ENCODE measurements at places on chromosomes 7 and 10. TPM values are rescaled to one million over a fixed set of nuclear protein-coding genes. Genes with fewer than 3 reads are reported as not detected.

GRCh38 chr7:130789436-130789835 lies 55.4 kb upstream of the KLF14 start:
- no peak for DNase-seq

GRCh38 chr7:74012842-74013249 lies 15.1 kb upstream of the ELN start:
- no peak for DNase-seq

DNA sequence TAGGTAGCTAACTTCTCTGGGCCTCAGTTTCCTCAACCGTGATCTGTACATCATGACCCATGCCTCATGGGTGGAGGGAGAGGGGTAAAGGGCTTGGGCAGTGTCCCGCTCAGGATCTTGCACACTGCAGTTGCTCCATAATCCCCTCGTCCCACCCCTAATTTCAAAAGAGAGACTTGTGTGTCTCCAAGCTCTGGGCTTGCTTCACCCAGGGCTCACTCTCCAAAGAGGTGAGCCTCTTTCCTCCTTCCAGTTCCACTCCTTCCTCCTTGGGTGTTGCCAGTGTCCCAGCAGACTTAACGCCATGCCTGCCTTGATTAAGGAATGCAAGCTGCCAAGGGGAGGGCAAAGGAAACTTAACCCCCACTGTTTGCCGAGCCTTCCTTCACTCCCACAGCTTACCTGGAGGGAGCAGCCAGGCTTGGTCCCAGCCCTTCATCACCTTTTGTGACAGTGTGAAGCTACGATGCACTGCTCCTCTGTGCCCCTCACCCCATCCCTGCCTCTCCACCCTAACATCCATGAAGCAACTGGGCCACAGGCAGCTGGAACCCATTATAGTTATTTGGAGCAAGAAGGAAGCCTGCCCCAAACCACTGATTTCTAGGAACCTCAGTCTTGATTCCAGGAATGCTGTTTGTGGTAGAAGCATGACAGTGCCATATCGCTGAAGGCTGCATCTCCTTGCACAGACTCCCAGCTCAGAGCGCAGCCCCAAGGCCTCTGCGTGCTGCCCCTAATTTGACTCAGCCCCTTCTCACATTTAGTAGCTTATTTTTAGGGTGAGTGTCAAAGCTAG lies 363.3 kb downstream of the TNS3 start:
- DNase-seq = no peak

- no peak for DNase-seq
Measured at GRCh38 chr10:16663444-16663843, 141.8 kb upstream of the C1QL3 start.

- DNase-seq = no peak
Measured at GRCh38 chr10:101006593-101007098, 7.0 kb downstream of the LZTS2 start.

GRCh38 chr7:112449353-112449752 lies 907 bp upstream of the IFRD1 start:
- no peak for DNase-seq

GRCh38 chr10:133456041-133456951 lies 2.6 kb downstream of the SCART1 start:
- no peak for DNase-seq

DNA sequence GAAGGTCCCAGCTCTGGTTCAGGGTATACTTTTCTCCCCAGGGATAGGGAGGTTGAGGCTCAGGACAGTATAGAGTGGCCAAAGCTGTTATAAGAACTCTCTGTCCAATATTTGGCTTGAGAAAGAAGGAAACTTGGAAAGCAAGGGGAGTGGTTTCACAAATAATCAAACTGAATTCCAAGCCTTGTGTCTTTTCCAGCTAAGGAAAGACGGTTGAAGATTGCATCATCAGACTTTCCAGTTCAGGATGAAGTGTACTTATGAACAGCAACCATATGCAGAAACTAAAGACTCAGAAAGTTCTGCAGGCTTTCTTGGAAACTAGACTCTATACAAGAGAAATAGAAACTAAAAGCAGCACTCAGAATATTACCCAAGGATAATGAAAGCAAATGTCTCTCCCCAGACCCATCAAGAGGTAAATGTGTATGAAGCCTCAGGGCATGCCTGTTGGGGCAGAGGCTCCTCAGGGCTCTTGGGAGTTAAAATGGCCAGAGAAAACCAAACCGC lies 46.4 kb downstream of the RAMP3 start:
- no peak for DNase-seq

DNA sequence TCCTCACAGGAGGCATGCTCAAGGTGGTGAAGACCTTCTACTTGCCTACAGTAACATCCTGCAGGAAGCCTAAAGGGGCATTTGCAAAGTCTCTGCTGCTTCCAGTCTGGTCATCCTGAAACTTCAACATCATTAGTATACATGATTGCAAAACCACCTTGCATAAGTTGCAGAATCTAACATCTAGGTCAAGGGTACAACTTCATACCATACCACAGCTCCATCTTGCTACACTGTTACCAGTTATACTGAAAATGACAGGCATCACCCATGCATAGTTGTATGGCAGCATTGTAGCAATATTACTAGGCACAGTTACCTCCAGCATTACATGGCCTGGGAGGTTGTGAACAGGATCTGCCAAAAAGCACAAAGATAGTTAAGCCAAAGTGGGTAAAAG lies 13.7 kb upstream of the MACROH2A2 start:
- no peak for DNase-seq

GRCh38 chr10:119723624-119724023 lies 2.2 kb upstream of the INPP5F start:
- no peak for DNase-seq

- DNase-seq = no peak
Measured at GRCh38 chr10:5448333-5449001, 36.1 kb downstream of the NET1 start.

DNA sequence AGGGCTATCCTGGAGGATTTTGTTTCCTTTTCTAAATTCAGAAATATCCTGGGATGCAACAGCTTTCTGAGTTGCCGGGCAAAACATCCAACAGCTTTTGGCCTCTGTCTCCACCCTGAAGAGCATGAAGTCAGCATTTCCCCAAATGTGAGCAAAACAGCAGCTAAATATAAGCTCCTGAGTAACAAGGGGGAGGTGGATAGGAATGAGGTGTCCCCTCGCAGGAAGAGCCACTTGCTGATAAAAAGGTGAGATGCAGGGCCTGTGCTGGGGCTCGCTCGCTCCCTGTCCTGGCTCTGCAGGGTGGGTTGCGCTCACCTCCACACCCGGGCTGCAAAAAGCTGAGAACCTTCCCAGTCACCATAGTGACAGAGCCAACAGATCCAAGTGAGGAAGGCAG lies 264.3 kb downstream of the ZEB1 start:
- DNase-seq = no peak

GRCh38 chr10:3635211-3635671 lies 149.8 kb downstream of the KLF6 start:
- no peak for DNase-seq

GRCh38 chr7:129502708-129503685 lies 666 bp downstream of the SMKR1 start:
- no peak for DNase-seq

GRCh38 chr7:24227068-24227467 lies 56.9 kb upstream of the NPY start:
- DNase-seq = no peak

CCL26 gene
- total RNA-seq = not detected

DNA sequence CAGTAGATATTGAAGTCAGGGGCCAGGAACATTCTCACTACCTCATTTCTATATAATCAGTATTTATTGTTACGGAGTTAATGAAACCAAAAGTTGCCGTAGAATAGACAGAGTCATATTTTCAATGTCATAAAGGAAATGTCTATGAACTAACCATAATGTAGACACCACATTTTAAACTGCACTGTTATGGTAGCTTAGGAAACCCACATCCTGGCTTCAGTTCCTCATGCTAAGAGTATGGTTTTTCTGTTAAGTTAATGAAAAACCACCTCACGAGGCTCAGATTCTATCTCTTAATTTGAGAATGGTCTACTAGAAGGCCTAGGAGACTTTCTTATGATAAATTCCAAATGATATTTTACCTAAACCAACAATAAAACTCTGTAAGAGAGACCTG lies 166.5 kb downstream of the TMEM26 start:
- DNase-seq = no peak

SFTPD gene
- not detected for total RNA-seq

- no peak for DNase-seq
Measured at GRCh38 chr10:114754445-114755320, 66.9 kb upstream of the FHIP2A start.

ITPRID1 gene
- not detected for total RNA-seq

GRCh38 chr7:45088821-45089340 lies at the start of gene NACAD:
TSS of gene NACAD (minus strand) at chr7:45088969. CDS start at chr7:45088894, 75 bp downstream.
- DNase-seq = no peak

DNA sequence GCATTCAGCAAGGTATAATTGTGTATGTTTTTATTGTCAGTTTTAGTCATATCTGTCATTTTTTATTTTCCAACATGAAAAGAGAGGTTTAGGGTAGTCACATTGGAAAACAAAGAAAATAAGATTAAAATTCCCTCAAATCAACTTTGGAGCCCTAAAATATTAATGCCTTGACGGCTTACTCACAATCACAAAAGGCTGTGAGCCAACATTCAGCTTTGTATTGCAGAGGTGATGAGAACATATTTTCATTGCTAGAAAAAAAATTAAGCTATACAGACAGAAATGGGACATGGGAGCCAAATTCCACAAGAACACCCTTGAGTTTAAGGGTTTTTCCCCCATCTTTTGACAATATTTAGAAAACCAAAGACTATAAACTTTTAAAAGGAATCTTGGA lies 30.2 kb downstream of the CALD1 start:
- no peak for DNase-seq

DNA sequence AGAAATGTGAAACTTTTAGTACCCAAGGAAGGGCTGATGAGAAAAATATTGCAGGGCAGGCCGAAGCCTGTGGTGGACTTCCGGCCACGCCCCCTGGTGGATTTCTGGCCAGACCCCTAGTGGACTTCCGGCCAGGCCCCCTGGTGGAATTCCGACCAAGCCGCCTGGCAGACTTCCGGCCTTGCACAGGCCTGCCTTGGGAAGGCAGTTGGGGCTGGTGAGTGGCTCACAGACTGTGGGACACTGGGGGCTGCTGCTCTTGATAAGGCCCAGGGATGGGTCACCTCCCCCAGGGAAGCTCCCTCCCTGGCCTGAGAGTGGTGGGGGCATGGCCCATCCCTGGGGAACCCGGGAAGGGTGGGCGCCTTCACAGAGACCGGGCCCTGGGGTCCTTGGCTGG lies 116.4 kb upstream of the MKI67 start:
- DNase-seq = no peak

NAT16 gene
- 0.12 TPM for total RNA-seq

DNA sequence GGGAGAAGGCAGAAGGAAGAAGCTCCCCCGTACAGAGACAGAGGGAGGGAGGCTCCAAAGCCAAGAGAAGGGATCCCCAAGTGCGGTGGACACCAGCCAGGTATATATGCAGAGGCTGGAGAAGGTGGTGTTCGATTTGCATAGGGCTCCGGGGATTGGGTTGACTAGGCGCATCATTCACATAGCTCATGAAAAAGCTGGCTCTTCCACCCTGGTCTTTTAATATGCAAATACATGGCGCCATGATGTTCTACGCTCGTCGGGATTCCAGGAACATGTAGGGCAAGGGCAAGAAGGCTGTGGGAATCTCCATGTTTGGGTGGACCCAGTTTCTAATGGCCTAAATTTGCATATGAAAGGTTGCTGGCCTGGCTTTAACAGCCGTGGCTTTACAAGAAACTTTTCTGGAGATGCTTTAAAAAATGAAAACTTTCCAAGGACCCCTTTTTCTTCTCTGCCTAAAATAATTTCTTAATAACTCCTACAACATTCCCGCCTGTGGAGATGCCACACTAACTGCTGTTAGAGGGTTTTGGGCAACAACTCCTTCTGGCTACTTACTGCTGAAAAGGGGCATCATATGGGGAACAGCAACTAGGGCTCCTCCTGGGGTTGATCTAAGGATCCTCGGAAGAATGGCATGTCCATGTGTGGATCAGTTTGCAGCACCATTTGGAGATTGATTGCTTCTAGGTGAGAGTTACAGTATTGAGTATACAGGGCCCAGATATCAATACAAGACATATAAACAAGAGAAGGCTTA lies 28.3 kb downstream of the C1GALT1 start:
- no peak for DNase-seq

Data from epithelial cell of proximal tubule (primary cell).